ENCODE measurements at places on chromosomes 3 and 15.

GRCh38 chr3:11660242-11660641 lies 16.5 kb upstream of the VGLL4 start:
- H3K4me1 ChIP-seq, result peaks cover 9% of the 10 kb centered on the region
- no peak overlapping the region for H3K27ac ChIP-seq
- H3K36me3 ChIP-seq, result peaks cover 7% of the 10 kb centered on the region

GRCh38 chr3:72625602-72626337 lies 222.5 kb downstream of the SHQ1 start:
- no peak overlapping the region for H3K27ac ChIP-seq
- H3K4me1 ChIP-seq, result peaks cover 49% of the 10 kb centered on the region
- no peaks in the 10 kb centered on the region for H3K36me3 ChIP-seq
- H3K27me3 ChIP-seq, result peaks cover 19% of the 10 kb centered on the region
- H3K4me3 ChIP-seq, result no peak overlapping the region

DNA sequence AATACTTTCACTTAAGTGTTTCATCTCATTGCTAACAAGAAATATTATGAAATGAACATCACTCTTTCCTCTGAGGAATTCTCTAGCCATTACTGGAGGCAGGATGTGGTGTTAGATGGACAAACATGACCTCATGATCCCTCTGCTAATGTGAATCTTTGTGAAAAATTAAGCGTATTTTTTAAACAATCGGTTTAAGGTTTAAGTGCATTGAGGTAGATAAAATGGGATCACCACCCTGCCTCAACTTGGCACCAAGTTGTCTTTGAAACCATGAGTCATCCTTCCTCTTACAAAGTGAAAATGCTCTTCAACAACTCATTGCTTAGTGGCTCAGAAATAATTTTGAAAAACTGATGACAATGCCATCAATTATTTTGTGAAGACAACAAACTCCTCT lies 76.0 kb upstream of the DCBLD2 start:
- no peaks in the 10 kb centered on the region for H3K27me3 ChIP-seq
- no peak overlapping the region for H3K4me3 ChIP-seq
- DNase-seq, result no peak
- H3K36me3 ChIP-seq, result no peaks in the 10 kb centered on the region
- no peak overlapping the region for H3K27ac ChIP-seq

GRCh38 chr3:50435371-50436113 lies 67.9 kb downstream of the CACNA2D2 start:
- no peak for DNase-seq
- H3K4me1 ChIP-seq, result peaks cover 8% of the 10 kb centered on the region
- no peak overlapping the region for H3K4me3 ChIP-seq
- peaks cover 50% of the 10 kb centered on the region for H3K27me3 ChIP-seq

DNA sequence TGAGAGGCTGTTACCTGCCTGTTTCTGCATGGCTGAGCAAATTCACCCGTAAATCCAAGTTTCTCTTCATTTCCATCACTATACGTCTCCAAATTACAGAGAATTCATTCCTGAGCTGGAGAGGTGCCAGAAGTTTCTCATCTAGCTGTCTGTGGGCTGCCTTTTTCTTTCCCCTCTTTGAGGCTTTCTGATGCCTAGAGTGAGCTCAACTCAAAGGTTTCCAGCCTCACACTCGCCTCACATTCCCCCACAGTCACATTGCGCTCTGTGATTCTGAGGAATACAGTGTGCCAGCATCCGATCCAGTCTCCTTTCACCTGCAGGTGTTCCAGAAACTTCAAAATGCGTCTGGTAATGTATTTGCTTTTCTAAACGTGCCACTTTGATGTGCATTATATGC lies 267.2 kb downstream of the MFSD1 start:
- no peaks in the 10 kb centered on the region for H3K36me3 ChIP-seq
- H3K4me1 ChIP-seq, result no peaks in the 10 kb centered on the region
- no peak for DNase-seq
- no peak within 1 kb of the TSS for H3K27ac ChIP-seq

- no peak overlapping the region for H3K27ac ChIP-seq
- H3K4me3 ChIP-seq, result no peak overlapping the region
- H3K36me3 ChIP-seq, result no peaks in the 10 kb centered on the region
- no peak for DNase-seq
- H3K27me3 ChIP-seq, result no peaks in the 10 kb centered on the region
Measured at GRCh38 chr3:162295323-162295983, 798.8 kb downstream of the OTOL1 start.

GRCh38 chr15:48096355-48096786 lies 24.4 kb upstream of the SLC24A5 start:
- H3K4me1 ChIP-seq, result peaks cover 3% of the 10 kb centered on the region
- no peak overlapping the region for H3K4me3 ChIP-seq
- no peak for DNase-seq
- H3K36me3 ChIP-seq, result no peaks in the 10 kb centered on the region
- no peak overlapping the region for H3K27ac ChIP-seq

Data from nephron progenitor cell (in vitro differentiated cells).